ENCODE measurements at places on chromosomes 1 and 21.

GRCh38 chr1:47444562-47445465 is 7.0 kb downstream of the FOXD2 start:
- peak; percentile 9 for DNase-seq

GRCh38 chr1:99737016-99737415 is 29.4 kb downstream of the FRRS1 start:
- DNase-seq, result no peak

- DNase-seq, result no peak
Observed at GRCh38 chr1:243287123-243287460, 31.3 kb downstream of the SDCCAG8 start.

DNA sequence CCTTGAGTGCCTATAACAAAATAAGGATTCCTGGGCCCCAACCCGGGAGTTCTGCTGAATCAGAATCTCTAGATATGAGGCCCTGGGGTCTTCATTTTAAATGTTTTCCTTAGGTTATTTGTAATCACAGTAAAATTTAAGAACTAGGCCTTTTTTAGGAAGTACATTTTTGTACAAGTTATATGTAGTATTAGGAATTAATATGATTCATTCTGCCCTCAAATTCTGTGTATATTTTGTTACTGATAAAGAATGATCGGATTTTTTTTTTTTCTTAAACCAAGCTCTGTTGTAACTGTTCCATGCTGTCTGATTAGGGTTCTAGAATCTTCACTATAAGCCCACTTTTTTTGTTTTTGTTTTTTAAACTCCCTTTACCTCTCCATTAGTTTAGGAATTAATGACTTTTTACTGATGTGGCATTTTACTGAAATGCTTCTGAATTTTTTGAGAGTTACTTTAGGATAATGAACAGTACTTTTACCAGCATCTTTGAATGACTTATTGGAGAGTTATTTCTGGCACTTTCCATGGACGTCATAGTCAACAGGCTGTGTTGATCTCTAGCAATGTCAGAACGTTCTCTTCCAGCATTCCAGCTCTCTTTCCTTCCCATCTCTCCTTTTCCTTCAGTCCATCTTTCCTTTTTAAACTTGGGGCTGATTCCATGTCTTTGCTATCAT is 48.3 kb downstream of the CLIC4 start:
- no peak for DNase-seq

- DNase-seq, result no peak
Observed at GRCh38 chr1:66237042-66237441, 296.9 kb upstream of the SGIP1 start.

DNA sequence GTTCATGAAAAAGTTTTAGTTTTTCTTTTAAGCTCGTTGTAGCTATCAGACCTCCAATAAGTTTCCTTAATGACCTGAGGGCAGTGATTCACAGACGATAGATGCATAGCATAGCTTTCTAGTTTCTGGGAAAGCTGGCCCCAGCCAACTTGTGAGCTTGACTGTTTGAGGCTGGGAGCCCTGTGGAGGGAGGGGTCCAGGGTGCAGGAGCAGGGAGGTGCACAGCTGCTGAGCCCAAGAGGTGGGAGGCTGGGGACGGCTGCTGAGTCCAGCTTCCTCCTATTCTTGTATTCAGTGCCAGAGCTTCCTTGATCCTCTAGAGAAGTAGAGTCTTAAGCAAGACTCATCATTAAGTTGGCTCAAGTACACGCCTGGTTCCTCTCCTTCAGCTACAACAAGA is 11.0 kb upstream of the AVPR1B start:
- no peak for DNase-seq

DNA sequence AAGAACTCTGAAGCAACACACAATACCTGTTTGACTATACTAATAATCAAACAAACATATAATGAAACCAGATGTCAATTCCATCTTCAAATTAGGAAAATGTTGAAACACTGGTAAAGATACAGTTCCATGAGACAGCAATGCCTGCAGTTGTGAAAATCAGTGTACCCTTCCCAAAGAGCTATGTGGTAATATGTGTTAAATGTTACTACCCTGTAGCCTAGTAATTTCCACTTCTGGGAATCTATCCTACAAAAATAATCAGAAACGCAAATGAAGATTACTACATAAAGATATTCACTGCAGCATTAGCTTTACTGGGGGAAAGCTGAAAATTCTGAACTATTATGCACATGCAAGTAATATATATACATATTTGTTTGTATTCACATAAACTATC is 16.9 kb downstream of the GLIS1 start:
- no peak for DNase-seq
